ENCODE measurements at places on chromosomes 7 and 10.

- no peak for DNase-seq
Observed at GRCh38 chr10:34825414-34825813, 10.3 kb upstream of the PARD3 start.

GRCh38 chr7:139651914-139652313 is 125.9 kb downstream of the HIPK2 start:
- DNase-seq: no peak

DNA sequence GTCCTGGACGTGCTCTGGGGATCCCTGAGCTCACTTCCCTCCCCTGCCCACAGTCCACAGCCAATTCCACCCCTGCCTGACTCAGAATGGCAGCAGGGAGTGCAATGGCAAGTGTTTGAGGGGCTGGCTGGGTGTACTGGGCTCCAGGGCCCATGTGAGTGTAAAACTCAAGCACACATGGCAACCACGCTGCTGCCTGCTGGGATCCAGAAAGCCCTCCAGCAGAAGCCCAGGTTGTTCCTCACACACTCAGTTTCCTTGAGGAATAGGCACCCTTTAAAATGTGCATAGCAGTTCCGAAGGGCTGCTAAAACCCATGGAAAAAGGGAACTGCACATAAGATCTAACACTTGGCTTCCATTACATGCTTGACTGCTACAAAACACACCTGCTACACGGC is 11.3 kb upstream of the ATP6V0A4 start:
- no peak for DNase-seq

- DNase-seq: no peak
Observed at GRCh38 chr7:148838905-148839304, 45.2 kb downstream of the EZH2 start.

DNA sequence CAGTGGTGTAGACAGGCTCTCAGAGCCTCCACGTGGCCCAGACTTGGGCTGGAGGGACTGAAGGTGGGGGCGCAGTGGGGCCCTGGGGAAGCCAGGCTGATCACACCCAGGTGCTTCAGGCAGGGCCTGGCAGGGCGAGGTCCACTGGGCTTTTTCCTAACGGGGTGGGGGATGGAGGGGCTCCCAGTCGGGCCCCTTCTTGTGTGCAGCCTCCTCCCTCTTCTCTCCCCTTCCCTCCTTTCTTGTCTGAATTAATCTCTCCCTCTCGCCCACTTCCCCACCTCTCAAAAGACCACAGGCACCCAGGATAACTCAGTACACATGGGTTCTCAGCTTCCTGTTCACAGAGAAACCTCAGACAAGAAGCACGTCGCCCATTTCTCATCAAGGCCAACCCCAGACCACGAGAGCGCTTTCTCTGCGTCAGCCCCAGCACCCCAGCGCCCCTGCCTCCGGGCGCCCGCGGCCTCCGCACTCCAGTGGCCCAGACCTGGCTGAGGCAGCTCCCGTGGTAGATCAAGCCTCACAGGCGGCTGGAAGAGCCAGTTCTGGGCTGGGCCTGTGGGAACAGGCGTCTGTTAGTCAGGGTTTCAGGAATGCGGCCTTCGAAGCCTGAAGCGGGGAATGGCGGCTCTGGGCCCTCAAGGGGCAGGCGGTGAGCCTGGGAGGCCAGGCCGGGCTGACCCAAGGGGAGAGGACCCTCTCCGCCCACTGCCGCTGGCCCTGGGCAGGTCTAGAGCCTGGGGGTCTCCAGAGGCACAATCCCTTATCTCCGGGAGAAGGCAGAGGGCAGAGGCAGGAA is 50.6 kb downstream of the PWWP2B start:
- DNase-seq: no peak

- no peak for DNase-seq
Observed at GRCh38 chr10:19904202-19904661, 88.0 kb downstream of the PLXDC2 start.

- DNase-seq: no peak
Observed at GRCh38 chr7:108824840-108825580, 255.3 kb downstream of the DNAJB9 start.

DNA sequence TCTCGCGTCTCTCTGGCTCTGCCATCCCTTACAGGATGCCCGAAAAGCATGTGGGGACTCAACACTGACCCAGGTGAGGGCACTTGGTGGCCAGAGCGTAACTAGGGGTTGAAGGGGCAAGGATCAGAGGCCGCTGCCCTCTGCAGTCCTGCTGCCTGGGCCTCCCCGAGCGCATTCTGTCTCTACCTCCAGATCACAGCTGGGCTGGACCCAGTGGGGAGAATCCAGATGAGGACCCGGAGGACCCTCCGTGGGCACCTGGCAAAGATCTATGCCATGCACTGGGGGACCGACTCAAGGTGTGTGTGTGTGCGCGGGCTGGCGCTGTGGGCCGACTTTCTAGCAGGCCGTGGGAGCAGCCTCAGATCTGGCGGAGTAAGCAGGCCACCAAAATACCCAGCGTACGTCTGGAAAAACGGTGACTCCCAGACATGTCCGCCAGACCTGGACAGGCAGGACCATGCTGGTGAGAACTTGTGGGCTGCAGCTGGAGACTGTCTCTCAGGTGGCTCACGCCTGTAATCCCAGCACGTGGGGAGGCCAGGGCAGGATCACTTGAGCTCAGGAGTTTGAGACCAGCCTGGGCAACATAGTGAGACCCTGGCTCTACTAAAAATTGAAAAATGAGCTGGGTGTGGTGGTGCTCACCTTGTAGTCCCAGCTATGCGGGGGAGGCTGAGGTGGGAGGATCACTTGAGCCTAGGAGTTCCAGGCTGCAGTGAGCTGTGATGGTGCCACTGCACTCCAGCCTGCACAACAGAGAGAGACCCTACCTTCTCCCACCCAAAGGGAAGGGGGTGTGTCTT is 3.2 kb downstream of the GNB2 start:
- DNase-seq: no peak

- DNase-seq: no peak
Observed at GRCh38 chr7:45421806-45422205, 152.4 kb upstream of the ADCY1 start.

DNA sequence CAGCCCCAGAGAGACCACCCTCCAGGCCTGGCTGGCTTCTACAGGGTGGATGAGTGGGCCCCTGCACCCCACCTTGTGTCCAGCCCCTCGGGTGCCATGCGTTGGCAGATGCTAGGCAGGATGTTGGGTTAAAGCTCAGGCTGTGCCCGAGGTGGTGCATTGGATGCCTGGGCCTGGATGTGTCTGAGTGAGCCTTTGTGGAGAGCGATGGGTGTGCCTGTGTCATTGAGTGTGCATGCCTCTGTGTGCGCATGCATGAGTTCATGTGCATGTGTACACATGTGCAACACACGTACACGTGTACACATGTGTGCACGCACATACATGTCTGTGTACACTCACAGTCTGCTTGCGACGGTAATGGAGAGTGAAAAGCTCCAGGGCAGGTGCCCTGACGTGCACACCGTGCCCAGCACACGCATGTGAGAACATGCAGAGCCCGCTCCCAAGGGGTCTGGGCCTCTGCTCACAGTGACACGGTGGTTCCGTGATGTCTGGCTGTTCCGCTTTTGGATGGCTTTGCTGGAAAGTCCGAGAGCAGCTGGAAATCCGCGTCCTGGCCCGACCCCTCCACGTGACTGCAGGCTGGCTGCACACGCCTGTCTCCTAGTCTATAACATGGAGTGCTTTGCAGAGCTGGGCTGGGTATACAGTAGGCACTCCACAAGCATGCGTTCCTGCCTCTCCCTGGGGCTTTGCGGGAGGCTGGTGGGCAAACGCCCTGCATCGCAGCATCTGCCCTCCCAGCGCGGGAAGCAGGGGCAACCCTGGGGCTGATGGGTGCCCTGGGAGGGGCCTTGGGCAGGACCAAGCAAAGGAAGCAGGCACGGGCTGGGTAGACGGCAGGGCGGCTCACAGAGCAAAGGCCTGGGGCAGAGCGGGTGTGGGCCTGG is 36.9 kb downstream of the ELFN1 start:
- DNase-seq: no peak

DNA sequence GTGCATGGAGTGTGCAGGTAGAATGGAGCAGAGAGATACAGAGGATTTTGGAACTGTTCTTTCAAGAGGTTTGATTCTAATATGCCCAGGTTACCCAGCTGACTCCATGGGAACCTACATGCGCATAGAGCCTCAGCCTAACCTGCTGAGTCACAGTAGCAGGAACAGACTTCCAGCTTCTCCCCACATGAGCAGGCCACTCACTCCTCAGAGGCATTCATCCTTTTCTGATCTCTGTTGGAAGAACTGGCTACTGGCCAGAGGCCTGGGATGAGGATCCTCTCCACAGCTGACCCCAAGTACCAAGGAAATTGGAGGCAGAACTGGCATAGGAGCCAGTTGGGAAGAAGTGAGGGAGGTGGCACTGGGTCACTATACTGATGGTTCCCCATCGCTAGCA is 17.9 kb upstream of the CCSER2 start:
- no peak for DNase-seq

DNA sequence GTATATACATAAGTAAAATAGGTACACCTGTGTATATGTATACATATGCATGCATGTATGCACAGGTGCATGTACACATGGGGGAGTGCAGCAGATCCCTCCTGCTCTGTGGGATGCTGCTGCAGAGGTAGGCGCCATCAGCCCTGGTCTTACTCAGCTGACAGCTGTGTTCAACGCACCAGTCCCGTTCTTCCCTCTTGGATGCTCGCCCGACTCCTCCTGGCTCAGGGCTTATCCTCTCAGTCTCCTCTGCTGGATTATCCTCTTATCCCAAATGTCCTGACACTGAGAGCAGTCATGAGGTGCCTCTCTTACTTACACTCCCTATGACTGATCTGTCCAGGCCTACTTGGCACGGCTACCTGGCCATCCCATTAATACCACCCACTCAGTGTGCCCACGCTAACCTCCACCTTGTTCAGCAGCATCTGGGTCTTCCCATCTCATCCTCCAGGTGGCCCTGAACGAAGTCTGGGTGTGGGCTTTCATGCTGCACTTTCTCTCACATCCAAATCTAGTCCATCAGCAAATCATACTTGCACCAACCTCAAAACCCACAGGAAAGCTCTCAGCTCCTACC is 357.1 kb downstream of the TCERG1L start:
- no peak for DNase-seq

- DNase-seq: no peak
Observed at GRCh38 chr7:33458581-33458980, 329.2 kb downstream of the BBS9 start.

DNA sequence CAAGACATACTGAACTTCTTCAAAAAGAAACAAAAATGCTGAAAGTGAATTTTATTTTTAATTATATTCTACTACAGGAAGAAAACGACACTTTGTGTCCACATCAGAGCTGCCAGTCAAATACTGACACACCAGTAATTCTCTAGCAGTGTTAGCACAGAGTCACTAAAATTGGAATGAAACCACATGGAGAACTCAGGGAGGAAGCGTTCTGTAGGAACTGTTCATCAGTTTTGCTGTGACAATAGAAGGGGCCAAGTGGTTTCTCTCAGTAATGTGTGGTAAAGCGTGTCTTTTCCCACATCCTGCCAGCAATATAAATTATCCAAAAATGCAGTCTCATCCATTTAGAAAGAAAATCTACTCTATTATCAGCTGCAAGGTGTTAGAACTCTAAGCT is 683.3 kb downstream of the GRM8 start:
- DNase-seq: no peak

GRCh38 chr10:100315615-100316014 is 14.4 kb downstream of the PKD2L1 start:
- DNase-seq: no peak

- no peak for DNase-seq
Observed at GRCh38 chr10:122494833-122495232, 33.5 kb downstream of the HTRA1 start.

DNA sequence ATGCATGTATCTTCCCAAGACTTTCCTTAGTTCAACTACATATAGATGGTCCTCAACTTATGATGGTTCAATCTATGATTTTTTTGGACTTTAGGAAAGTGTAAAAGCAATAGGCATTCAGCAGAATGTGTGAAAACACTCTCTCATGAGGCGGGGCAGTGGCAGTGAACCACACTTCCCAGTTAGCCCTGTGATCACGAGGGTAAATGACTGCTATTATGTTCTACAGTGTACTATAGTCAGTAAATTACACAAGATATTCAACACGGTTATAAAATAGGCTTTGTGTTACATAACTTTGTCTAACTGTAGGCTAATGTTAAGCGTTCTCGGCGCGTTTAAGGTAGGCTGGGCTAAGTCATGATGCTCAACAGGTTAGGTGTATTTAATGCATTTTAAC is 169.3 kb downstream of the AMPH start:
- DNase-seq: no peak

DNA sequence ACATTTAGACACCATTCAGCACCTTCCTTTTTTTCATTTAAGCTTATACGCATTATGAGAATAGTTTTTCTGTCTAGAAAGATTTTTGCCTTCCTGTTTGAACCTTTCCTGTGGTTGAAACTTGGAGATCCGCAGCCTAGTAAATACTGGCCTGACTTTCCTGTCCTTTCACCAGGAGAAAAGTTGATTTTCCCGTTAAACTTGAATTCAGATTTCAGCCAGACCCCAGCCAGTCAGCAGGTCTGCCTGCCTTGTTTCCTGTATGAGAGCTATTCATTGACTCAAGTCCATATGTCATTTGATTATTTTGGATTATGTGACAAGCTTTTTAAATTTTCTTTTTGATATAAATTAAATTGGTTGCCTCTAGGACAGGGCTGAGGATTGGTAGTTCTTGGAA is 71.5 kb downstream of the EVX1 start:
- DNase-seq: no peak

DNA sequence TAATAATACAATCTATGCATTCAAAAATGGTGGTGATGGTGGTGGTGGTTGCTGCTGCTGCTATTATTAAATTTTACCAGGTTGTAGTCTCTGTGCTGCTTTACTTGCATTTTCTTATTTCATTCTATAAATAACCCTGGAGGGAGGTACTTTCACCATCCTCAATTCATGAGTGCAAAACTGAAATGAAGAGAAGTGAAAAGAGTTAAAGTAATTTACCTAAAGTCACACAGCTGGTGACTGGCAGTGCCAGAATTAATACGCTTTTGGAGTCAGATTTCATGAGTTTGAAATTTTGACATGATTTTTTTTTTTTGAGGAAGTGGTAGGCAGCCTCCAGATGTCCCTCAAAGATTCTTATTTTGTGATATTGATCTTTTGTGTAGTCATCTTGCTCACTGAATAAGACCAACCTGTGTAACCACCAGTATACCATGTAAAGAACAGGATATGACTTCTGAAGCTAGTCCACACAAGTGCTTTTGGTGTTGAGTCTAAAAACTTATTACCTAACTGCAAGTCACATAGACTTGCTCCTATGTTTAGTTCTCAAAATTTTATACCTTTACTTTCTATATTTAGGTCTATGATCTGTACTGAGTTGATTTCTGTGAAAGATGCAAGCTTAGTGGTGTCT is 218.8 kb downstream of the ZWINT start:
- no peak for DNase-seq

GRCh38 chr10:62270020-62270419 is 1.4 kb upstream of the RTKN2 start:
- no peak for DNase-seq

All from SHP77 treated with DMSO at 0.1 percent for 48 hours (cell line).